NCI-H187 (cell line): ENCODE measurements at places on chromosomes 7 and 10.

DNA sequence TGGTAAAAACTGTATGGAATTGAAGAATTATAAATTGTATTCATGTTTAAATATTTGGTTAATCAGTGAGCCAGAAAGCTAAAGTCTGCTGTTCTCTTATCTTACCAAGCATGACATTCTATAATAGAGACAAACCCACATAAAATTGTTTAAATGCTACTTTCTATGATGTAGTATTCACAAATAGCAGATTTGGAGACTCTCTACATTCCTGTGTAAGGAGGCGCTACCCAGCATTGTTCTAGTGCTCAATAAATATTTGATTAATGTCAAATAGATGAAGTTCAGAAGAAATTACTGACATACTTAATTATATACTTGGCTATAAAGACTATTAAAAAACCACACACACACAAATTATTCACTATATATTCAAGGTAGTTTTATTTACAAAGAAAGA is 49.8 kb downstream of the DOCK4 start:
- DNase-seq: no peak

DNA sequence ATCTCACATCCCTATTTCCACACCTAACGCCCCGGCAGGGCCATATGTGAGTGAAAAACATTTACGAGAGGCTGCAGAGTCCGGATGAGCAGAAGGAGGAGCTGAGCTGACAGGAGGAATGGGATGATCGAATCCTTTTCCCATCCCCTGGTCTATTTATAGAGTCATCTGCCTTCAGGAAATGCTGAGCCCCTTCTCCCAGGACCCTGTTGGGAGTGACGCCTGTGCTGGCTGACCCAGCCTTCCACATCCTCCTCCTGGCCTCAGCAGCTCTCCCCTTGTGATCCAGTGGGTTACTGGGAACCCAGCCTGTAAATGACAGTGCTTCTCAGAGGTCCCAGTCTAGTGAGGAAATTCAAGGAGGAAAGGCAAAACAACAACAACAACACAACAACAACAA is 16.6 kb downstream of the DENND2A start:
- DNase-seq: no peak

GRCh38 chr10:60496181-60496580 is 106.5 kb upstream of the ANK3 start:
- DNase-seq: no peak

DNA sequence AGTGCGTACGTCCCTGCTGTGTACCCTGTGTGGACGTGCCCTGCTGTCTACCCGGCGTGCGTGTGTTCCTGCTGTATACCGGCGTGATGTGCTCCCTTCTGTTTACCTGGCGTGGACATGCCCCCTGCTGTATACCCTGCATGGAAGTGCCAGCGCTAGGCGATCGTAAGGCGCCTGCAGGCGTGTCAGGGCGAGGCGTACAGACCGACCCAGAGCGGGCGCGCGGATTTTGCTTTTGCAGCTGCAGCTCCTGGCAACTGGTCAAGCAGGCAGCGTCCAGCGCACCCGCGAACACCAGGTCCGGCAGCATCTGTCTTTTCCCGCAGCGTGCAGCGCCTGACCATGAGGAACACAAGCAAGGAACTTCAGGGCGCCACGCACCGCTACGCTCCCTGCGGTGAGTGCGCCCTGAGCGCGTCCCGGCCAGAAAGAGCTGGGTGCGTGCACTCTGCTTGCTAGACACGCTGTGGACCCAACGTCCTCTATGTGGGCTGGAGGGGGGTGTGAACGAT is 680 bp downstream of the C7orf57 start:
- no peak for DNase-seq

DNA sequence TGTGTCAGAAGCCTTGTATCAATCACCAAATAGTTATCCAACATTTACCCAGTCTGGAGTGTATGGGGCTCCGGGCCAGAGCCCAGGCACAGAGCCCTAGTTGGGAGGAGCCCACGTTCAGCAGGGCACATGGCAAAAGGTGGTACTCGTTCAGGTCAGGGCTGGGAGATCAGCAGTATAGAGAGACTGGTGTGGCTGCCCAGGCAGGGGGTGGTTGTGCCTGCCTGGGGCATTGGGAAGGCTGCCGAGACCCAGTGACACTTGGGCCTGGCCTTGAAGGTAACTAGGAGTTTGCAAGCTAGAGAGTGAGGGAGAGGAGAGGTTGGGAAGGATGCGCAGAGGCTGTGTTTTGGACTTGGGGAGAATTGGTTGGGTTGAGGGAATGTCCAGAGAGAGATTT is 48.9 kb upstream of the IGFBP3 start:
- DNase-seq: no peak
